ENCODE measurements at places on chromosomes 16 and 17.

- DNase-seq, result no peak
Measured at GRCh38 chr16:54503011-54503855, 216.6 kb upstream of the IRX3 start.

DNA sequence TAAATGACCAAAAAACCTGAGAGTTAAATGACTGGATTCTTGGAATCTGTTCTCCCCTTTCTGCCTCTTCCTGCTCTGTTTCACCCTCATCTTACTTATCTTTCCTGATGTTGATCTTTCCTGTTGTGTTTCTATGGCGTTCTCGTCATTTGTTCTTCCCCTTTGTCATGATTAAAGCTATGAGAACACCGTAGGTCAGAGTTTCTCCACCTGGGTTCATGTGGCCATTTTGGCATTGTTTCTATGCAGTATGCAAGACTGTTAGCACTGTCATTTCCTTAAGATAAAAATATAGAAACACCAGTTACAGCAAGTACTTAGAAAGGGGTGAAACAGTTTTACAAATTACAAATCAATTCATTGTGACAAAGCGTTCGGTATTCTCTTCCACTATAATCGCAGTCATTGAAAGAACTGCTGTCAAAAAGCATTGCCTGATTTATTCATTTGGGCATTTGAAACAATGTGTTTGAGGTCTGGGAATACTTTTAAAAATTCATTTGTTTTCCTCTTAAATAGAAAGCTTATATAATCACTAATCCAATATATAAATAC is 166.0 kb downstream of the PHKB start:
- no peak for DNase-seq

- DNase-seq, result no peak
Measured at GRCh38 chr17:13306310-13306962, 288.6 kb upstream of the ELAC2 start.

DNA sequence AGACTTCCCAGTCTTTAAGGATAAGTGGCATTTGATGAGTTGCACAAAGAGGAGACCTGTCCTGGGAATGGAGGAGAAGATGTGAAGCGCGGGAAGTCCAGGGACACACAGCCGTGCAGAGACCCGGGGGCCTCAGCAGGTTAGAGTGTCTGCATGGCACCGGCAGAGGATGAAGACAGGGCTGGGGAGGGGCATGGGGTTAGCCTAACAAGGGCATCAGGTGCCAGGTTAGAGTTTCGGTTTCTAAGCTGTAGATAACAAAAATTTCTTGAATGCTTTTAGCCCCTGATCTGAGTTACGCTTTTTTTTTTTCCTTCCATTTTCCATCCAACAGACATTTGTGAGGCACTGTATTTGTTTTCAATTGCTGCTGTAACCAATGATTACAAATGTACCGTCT is 594.3 kb downstream of the MAF start:
- no peak for DNase-seq

GRCh38 chr17:2266865-2267228 is 36.7 kb downstream of the SMG6 start:
- DNase-seq, result no peak

- DNase-seq, result no peak
Measured at GRCh38 chr17:2084036-2084765, 29.3 kb downstream of the HIC1 start.

GRCh38 chr17:31743797-31744196 is 115.2 kb downstream of the COPRS start:
- DNase-seq, result no peak

Data from right kidney (tissue), 9 donors.